ENCODE measurements at places on chromosomes 7 and 10. TPM values are rescaled to one million over a fixed set of nuclear protein-coding genes. Genes with fewer than 3 reads are reported as not detected.

- H3K27ac ChIP-seq = no peak overlapping the region
- peak; percentile 53 for DNase-seq
- no peaks in the 10 kb centered on the region for H3K36me3 ChIP-seq
- no peak overlapping the region for H3K4me3 ChIP-seq
- peaks cover 28% of the 10 kb centered on the region for H3K4me1 ChIP-seq
Measured at GRCh38 chr7:128164061-128164954, 76.8 kb upstream of the LEP start.

GRCh38 chr7:128737867-128738385 is 1.2 kb upstream of the CALU start:
- peaks cover 10% of the 10 kb centered on the region for H3K27me3 ChIP-seq
- H3K4me1 ChIP-seq = peaks cover 22% of the 10 kb centered on the region
- no peak for DNase-seq
- peak overlapping the region; percentile 98 for H3K4me3 ChIP-seq

The ZNF775 gene
- total RNA-seq = 25.4 TPM

The SNCG gene
- 12.0 TPM for total RNA-seq

All from WTC11 (cell line).